ENCODE measurements at places on chromosomes 4 and X.

DNA sequence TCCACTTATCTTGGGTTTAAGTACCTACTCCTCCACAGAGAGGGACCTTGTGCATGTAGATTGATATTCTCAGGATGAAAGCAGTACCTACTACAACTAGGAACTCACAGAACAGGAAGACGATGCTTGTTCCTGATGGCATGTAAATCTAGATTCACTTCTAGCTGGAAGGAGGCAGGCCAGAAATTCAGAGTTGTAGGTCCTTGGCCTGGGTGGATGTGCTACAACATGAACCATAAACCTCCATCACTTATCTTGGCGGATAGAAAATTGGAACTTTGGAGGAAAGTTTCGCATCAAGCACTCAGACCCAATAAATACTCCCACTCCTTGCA, 9.3 kb upstream of the SMIM20 start:
- no peak for DNase-seq

- no peak for DNase-seq
Measured at GRCh38 chrX:22963196-22963595, 36.6 kb upstream of the DDX53 start.

- peak; percentile 79 for DNase-seq
Measured at GRCh38 chrX:103376118-103376978, at the start of gene BEX3. BEX3 (plus strand) TSS chrX:103376538; CDS start chrX:103377522, 984 bp downstream.

DNA sequence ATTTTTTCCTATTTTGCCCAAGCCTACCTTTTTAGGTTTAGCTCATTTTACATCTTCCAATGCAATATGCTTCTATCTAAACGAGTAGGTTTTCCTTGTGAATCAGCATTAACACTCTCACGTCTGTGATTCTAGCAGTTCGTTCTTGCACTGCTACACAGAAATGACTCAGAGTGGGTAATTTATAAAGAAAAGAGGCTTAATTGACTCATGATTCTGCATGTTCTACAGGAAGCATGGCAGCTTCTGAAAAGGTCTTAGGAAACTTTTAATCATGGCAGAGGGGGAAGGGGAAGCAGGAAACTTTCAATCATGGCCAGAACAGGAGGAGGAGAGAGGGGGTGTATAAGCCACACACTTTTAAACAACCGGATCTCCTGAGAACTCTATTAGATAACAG, 44.9 kb downstream of the SPANXN1 start:
- no peak for DNase-seq

DNA sequence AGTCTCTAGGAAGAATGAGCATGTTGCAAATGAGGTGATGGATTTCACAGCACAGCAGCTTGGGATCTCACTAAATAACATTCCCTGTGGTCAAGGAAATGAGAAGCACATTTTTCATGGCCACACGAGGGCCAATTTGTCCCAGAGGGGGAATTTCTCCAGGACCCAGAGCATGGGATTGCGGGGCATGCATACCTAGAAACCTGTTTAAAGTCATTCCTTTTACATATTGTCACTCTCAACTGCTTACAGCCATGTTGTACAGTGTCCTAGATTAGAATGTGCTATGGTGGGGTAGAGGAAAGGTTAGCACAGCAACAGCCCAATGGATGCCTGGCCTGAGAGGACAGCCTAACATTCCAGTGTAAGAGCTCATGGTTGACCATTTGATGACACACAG, 37.4 kb upstream of the NLGN4X start:
- no peak for DNase-seq

DNA sequence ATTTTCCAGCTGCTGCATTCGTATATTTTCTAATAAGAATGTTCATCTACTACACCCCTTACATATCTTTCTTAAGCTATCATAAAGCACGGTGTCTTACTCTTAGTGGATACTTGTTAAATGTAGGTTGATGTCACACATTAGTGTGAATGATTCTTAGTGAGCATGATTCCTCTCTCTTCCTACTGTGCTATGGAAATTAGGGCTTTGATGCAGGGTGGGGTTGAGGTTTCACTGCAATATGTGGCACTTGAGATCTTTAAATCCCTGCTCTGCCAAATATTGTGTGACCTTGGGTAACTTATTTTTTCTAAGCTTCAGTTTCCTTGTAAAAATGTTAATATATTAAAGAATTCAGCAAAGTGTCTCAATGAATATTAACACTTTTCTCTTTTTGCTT, 188.4 kb downstream of the PDGFRA start:
- DNase-seq, result no peak

- no peak for DNase-seq
Measured at GRCh38 chr4:13261486-13262257, 222.5 kb downstream of the RAB28 start.

DNA sequence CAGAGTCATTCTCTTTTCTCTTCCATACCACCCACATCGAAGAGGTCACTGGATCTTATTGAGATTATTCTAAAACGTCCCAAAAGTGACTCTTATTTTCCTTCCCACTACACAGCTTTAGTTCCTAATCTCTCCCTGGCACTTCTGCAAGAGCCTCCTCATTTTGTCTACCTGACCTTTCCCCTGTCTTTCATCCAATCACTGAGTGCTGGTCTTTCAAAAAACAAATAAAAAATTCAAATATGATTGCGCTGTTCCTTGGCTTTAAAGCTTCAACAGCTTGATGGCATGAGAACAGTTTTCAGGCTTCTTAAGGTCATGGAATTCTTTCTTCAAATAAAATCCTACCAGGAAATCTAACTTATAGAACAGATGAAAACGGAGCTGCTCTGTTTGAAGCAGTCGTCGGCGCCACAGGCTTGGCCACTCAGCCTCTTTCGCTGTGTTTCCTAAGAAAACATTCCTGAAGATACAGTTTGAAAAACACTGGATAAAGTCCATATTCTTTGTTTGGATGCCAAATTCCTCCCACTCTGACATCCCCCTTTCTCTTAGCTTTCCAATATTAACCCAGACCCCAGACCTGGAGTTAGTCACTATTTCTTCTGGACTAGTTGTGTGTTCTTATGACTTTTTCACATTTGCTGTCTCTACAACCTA, 12.5 kb downstream of the SYTL5 start:
- no peak for DNase-seq

- no peak for DNase-seq
Measured at GRCh38 chrX:16796298-16796697, 10.0 kb downstream of the TXLNG start.
